M059J (cell line): ENCODE measurements at places on chromosomes 1 and 21.
A peak's percentile ranks its signal among the peaks of the same experiment; 100 is the strongest.

DNA sequence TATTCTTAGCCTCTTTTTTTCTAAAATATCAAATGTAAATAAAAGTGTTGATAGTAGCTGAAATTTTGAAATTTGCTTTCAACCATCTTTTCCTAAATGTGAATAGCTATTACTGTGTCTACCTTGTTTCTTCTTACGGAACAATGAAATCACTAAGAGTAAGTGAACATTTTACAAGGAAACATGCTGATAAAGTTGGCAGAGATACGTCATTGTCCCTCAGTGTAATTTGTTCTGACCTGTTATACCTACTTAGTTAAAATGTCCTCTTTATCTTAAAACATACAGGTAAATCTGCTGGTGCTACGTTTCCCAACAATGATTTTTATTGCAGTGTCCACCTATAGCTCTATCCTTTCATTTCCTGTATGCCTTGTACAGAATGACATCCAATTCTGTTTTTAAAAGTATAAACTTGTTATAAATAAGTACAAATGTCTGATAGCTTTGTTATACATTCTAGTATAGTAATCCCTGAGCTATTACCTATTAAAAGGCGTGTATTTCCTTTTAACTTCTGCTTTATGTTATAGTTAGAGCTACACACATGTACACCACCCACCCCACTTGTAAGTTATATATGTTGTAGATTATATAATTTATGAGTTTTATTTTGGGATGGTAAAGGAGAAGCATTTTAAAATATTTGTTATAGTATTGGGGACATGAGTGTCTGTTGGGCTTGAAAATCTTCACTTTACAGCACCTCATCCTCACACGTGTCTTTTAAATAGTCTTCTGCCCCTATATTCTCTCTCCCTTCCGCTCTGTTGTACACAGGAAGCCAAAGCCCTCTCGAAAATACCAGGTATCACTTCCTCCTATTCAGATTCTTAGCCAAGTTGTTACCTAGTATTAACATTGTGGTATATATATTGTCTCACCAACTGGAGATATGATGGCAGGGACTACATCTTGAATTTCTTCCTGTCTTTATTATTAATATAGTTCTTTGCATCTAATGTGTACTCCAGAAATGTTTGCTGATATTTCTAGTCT, 25.2 kb downstream of the LAMC1 start:
- DNase-seq = no peak

- DNase-seq = peak; percentile 58
Measured at GRCh38 chr21:20996421-20997310, 1.5 kb upstream of the NCAM2 start.

DNA sequence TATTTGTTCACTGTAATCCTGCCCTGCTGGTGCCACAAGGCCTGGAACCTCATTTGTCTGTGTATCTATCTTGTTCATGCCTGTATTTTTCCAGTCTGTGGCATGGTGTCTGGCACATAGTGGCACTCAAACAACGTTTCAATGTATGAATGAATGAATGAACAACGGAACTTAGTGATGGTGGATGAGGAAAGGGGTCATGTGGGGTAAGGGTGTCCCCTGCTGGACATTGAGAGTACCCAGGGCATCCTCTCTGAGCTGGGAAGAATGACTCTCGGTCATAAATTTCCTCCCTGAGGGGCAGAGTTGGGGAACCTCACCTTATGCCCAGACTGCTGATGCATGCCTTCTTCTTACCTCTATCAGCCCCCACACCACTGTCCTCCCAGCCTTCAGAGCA, 18.9 kb upstream of the ZNF683 start:
- peak; percentile 75 for DNase-seq

- DNase-seq = peak; percentile 46
Measured at GRCh38 chr1:198701250-198701649, 62.4 kb downstream of the PTPRC start.

GRCh38 chr1:61644303-61644702, 80.6 kb downstream of the TM2D1 start:
- DNase-seq = no peak

DNA sequence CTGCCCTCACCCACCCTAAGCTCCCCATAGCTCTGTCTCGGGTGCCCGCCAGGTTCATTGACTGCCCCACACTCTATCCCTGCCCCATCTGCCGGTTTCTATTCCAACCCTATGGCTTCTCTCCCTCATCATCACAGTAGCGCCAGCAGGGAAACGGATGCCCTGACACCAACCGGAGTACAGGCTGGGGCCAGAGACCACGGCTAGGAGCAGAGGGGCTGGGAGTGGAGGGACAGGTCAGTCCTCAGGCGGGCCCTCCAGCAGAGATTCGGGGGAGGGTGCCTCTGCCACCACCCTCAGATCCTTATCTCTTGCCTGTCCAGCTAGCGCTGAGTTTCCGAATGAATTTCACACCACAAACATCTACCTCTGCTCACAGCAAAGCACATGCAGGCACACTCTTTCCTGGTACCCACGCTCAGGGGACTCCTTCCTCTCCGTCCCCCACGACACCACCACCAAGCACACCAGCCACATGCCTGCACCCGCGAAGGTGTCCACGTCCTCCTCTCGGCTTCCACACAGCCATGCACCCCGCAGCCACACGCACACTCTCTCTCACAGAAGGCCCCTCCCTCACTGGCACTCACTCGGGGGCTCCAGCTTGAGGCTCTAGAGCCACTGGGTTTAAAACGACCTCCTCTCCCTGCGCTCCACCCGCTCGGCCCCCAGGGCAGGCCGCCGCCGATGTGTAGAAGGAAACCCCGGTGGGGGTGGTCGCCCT, 7.2 kb downstream of the TAL1 start:
- no peak for DNase-seq

DNA sequence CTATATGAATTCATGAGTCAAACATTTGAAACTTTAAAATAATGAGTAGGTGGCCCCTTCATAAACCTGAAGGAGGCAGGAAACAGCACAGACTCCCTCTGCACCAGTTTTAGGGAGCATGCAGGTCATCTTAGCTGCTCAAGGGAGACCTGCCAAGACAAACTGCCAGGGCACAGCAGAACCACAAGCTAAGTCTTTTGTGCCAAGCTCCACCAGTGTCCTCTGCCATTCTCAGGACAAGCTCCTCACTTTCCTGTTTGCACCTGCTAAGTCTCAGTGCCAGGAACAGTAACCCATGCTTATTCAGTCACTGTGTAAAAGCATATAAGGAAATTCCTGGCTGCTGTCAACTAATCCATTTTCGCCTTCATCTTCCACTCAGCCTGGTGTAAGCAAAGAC, 368.9 kb downstream of the SEC16B start:
- no peak for DNase-seq

GRCh38 chr1:61851849-61852669, 109.8 kb downstream of the PATJ start:
- DNase-seq = peak; percentile 72

DNA sequence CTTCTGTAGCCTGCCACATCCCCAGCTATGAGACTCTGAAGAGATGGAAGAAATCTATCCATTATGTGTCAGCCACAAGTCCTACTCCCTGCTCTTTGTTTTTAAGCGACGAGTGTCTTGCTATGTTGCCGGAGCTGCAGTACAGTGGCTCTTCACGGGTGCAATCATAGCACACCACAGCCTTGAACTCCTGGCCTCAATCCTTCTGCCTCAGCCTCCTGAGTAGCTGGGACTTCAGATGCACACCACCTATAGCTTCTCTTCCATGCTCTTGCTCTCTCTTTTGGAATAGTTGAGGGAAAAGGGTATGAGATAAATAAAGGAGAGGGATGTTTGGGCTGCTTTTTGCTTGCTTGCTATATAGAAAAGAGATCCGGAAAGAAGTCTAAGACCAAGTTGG, 1.6 kb downstream of the TUFT1 start:
- DNase-seq = peak; percentile 27

DNA sequence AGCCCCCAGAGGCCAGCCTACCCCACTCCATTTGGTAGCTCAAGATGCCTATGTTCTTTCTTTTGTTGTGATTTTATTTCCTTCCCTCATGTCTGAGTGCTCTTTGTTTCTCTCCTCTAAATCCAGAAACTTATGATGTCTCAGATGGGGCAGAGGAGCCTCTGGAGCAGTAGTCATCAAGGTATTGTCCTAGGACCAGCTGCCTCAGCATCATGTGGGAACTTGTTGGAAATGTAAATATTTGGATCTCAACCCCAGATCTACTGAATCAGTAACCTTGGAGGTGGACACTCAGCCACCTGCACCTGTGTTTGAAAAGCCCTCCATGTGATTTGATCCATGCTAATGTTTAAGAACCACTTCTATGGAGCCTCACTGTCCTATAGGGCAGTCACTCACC, 593.1 kb upstream of the PLXNA2 start:
- DNase-seq = no peak

DNA sequence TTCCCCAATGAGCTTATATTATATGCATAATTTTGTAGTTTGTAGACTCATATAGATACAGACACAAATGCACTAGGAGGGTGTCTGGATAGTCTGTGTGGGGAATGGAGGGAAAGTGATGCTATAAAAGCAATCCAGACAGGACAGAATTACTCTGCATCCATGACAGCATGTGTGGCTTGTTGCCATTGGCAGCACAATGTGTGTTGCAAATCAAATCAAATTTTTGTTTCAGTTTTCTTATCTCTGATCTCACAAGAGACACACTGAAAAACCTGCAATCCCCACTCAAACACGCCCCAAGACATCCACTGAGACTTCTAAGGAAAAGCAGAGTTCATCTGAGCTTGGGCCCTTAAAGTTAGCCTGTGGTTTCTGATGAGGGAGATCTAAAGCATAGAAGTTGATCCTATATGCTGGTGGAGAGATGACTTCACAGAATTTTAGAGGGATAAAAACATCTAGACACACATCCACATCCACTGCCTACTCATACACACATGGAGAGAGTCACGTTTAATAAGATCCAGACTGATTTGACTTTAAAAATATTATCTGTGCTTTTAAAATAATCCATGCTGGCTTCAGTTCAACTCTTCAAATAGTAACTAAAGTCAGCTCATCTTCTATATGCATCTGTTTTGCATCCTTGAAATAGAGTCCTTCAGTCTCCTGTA, 313.0 kb upstream of the PLXNA2 start:
- no peak for DNase-seq

DNA sequence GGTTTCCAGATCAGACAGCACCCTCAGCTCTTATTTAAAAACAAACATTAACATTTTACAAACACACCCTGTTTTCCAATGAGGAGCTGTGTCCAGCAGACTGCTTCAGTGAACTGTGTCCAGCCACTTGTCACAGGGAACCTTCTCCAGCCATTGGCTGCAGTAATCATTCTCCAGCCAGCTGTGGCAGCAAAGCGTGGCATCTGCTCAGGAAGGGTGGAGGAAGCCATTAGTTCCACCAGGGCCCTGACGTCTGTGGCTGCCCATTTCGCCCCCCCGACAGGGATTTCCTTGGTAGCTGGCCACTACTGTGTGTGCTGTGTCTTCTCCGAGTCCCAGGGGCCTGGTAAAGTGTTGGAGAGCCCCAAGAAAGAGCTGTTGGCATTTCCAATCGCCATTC, 62.9 kb upstream of the SELENON start:
- DNase-seq = no peak

GRCh38 chr1:1128454-1129139, 12.7 kb upstream of the C1orf159 start:
- DNase-seq = no peak

DNA sequence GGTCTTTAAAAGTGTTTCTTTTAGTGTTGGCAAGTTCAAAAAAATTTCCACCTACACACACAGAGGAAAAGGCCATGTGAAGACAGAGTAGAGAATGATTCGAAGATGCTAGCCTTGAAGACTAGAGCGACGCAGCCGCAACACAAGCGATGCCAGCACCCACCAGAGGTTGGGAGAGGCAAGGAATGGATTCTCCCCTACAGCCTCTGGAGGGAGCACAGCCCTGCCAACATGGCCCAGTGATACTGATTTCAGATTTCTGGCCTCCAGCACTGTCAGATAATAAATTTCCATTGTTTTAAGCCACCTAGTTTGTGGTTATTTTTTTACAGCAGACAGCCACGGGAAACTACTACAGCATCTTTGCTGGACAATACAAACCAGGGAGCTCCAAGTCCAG, 6.9 kb upstream of the ADAR start:
- no peak for DNase-seq

DNA sequence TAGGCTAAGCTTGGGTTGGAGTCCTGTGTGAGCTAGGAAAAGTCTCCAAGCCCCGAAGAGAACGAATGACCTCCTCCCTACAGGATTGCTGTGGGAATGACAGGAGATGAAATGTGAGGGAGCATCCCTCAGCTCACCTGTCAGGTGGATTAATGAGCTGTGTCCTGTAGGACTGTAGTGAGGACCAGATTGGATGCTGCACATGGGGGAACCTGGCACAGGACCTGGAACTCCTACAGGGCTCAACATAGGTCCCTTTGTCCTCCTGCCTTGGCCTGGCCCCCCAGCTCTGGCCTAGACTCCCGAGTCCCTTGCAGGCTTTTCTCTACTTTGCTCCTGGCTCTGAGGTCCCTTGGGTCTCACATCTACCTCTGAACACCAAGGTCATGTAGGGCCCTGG, 155.7 kb downstream of the PTPRU start:
- no peak for DNase-seq

DNA sequence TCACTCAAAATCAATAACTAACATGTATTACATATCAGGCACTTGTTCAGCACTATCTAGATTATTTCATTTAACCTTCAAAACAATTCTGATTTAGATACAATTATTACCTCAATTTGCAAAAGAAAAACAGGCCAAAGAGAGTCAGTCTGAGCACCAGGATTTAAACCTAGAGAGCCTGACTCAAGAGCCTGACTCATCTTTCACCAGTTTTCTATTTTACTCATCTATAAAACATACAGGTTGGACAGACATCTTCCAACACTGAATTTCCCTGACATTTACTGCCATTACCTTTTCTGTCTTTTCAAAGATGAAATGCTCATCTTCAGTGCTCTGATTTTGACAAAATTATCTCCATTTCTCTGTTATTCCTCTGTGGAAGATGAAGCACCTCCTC, 116.5 kb downstream of the MRPL39 start:
- DNase-seq = peak; percentile 15

DNA sequence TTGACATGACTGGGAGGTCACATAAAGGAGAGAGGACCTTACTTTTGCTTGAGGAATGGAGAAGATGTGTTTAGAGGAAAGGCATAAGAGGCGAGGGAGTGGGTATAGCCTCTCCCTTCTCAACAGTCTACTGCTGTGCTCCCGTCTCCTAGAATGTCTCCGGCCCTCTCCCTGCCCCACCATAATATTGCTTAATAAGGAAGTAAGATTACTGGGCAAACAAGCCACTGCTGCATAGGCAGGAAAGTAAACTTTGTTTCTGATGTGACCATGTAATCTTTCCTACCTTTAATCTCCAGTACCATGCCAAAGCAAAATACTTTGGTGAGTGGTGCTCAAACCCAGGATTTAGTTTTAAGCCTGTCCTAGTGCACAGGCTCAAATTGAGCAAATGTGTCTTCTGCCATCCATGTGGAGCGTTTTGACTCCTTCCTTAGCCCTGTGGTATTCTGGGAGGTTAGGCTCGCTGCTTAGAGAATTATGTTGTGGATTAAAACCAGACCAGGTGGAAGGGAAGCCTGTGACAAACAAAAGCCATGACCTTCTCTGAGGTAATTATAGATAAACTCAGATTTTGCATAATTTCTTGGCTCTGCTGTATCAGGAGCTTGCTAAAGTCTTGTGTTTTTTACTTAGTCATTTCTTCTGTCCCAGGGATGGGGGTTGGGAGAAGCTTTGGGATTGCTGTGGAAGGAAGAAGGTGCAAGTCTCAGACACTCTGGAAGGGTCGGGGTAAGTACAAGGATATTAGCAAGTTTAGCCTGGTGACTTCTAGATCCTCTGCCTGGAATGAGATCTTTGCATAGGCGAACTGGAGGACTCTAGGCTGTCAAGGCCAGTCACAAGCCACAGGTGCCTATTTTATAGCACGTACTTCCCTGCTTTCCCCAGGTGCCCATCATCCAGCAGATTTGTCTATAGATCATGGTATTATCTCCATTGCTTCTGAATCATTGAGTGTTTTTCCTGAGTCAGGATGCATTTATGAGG, 34.5 kb upstream of the DIPK1A start:
- no peak for DNase-seq
